ENCODE measurements at places on chromosomes 12 and 14.

GRCh38 chr12:115998794-115999478 is 278.6 kb downstream of the MED13L start:
- no peak for DNase-seq

GRCh38 chr12:7729746-7730145 is 17.4 kb downstream of the CLEC4C start:
- no peak for DNase-seq

DNA sequence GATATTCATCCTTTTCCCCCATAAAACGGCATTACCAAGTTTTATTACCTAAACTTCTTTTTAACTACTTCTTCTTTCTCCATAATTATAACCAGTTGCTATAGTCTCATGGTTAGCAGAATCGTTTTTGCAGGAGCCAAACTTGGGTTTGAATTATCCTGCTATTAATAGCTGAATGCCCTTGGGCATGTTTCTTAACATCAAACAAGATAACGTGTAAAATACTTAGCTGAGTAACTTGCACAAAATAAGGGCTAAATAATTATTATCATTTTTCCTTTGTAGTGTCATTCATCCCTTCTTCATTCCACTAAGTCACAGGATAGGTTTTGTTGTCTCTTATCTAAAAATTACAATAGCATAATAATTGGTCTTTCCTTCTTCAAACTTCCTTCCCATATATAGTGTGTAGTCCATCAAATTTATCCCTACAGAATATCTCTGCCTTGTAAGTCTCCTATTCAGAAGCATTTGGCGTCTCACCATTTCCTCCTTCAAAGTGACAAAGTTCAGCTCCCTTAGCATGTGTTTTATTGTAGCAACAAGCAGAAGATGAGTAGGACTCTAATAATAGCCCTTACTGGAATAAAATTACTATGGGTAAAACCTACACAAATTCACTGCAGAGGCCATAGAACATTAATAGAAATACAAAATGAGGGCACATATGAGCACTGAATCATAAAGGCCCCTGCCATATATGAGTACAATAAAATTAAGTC is 63.8 kb downstream of the FAR2 start:
- DNase-seq = no peak

DNA sequence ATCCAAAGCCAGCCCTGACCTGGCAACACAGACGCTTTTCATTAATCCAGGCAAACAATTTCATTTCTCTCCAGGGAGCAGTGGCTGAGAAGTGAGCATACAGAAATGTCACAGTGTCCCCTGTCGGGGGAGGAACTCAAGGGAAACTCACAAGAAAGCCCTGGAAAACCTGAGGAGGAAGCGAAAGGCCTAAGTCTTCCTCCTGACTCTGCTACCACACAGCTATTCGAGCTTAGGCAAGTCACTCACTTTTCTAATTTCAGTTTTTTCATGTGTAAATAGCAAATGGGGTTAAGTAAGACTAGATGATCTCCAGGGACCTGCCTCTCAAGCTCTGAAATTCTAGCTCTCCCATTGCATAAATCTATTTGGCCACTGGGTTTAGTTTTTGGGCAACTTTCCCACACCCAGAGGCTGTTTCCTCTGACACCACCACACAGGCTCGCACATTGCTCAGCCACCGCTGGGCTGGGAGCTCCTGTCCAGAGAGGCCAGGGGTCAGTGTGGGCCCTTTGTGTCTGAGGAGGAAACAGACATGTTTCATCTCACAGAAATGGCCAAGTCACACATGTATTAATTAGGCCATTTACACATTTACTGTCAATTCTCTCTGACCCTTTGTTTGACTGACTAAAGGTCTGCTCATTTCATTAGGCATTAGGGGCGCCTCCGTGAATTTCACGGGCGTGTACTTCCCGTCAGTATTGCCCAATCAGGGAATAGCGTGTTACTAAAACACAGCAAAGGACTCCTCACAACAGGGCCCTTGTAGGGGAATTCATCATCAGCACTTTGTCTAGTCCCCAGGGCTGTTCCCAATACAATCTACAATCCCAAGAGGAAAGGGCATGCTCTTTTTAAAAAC is 9.8 kb upstream of the PNMA1 start:
- no peak for DNase-seq

DNA sequence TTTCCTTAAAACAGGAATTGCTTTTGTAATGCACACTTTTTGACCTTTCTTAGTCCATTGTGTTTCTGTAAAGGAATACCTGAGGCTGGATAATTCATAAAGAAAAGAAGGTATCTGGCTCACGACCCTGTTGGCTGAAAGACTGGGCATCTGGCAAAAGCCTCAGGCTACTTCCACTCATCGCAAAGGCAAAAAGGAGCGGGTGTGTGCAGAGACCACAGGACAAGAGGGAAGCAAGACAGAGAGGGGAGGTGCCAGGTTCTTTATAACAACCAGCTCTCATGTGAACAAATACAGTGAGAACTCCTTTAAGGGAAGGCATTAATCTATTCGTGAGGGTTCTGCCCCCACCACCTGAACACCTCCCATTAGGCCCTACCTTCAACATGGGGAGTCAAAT is 182.1 kb downstream of the C12orf50 start:
- no peak for DNase-seq

DNA sequence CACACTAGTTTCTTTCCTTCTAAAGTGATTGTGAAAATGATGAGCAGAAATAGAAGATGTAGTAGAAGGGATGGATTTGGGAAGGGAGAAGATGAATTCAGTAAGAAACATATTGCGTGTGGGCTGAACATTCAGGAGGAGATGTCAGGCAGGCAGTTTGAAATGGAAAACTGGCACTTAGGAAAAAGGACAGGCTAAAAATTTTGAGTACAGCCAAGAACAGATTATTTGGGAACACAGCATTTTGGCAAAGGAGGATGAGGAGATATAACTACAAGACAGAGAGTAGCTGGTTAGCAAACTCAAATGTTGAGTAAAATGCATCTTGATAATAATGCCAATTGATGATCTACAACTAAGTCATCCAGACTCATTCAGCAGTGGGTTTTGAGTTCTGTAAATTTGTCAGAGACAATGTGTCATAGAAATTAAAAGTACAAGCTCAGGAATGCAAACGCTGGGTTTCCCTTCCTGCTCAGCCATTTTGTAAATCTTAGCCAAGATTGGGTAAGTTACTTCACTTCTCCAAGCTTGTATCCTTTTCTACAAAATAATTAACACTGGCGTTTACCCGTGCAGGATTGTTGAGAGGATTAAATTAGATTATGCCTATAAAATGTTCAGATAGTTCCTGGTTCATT is 255.0 kb downstream of the NAV3 start:
- DNase-seq = no peak

- no peak for DNase-seq
Observed at GRCh38 chr12:97209997-97210396, 252.6 kb upstream of the RMST start.

DNA sequence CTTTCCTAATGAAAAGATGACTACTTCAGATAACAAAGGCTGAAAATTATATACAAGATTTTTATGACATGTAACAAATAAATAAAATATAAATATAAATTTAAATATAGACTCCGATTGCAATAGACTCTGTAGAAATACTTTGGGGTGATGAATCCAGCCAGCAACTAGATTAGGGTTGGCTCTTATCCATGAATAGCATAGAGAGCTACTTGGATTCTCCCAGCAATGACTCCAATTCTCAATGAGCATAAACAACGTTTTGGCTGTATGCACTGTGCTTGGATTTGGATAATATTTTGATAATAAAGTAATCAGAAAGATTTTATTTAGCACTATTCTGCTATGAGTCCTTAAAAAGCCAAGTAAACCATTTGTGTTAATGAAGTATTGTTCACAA is 58.0 kb upstream of the LRFN5 start:
- DNase-seq = no peak
